ENCODE measurements at places on chromosomes 2 and 18.

GRCh38 chr2:65158557-65158956 is 28.7 kb upstream of the RAB1A start:
- DNase-seq: no peak

DNA sequence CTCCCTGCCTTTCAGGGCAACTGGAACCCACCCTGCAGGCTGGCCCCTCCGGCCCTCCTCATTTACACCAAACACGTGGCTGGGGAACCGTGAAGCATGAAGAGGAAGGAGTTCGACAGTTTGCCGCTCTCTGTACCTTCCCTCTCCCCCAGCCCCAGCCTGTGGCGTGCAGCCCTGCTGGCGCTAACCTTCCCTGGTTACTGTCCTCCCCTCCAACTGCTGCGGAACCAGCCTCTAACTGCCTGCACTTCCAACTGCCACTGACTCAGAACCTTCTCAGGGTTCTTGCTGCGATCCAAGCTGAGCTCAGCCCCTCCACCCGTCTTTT is 19.2 kb upstream of the GNAL start:
- DNase-seq: no peak

- peak; percentile 73 for DNase-seq
Observed at GRCh38 chr2:180573951-180574350, 406.5 kb upstream of the UBE2E3 start.

- no peak for DNase-seq
Observed at GRCh38 chr2:240219208-240219890, 78.9 kb upstream of the OTOS start.

- peak; percentile 85 for DNase-seq
Observed at GRCh38 chr18:3665780-3666525, 216.0 kb downstream of the TGIF1 start.

GRCh38 chr18:67123901-67124300 is 392.6 kb downstream of the DSEL start:
- no peak for DNase-seq

Data from EL (cell line).